ENCODE measurements at places on chromosomes 7 and 10.

DNA sequence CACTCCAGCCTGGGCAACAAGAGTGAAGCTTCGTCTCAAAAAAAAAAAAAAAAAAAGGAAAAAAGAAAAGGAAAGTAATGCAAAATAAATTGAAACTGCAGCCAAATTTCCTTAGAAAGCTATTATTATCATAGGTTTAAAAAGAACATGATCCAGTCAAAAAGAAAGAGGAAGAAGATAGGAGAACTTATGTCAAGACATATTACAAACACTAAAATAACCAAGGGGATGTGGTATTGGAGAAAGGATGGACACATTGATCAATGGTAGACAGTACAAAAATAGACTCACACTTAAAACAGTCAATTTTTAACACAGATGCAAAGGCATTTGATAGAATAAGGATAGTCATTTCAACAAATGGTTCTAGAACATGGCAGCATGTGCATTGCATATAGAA lies 27.3 kb upstream of the PFKP start:
- DNase-seq: no peak

GRCh38 chr10:91797048-91797690 lies 1.1 kb upstream of the TNKS2 start:
- no peak for DNase-seq

DNA sequence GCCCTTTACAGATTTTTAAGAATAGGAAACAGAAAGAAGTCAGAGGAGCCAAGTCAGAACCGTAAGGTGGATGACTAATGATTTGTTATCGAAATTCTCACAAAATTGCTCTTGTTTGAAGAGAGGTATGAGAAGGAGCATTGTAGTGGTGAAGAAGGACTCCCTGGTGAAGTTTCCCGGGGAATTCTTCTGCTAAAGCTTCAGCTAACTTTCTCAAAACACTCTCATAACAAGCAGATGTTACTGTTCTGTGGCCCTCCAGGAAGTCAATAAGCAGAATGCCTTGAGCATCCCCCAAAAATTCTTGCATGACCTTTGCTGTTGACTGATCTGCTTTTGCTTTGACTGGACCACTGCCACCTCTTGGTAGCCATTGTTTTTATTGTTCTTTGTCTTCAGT lies 152.9 kb downstream of the HGF start:
- DNase-seq: no peak

DNA sequence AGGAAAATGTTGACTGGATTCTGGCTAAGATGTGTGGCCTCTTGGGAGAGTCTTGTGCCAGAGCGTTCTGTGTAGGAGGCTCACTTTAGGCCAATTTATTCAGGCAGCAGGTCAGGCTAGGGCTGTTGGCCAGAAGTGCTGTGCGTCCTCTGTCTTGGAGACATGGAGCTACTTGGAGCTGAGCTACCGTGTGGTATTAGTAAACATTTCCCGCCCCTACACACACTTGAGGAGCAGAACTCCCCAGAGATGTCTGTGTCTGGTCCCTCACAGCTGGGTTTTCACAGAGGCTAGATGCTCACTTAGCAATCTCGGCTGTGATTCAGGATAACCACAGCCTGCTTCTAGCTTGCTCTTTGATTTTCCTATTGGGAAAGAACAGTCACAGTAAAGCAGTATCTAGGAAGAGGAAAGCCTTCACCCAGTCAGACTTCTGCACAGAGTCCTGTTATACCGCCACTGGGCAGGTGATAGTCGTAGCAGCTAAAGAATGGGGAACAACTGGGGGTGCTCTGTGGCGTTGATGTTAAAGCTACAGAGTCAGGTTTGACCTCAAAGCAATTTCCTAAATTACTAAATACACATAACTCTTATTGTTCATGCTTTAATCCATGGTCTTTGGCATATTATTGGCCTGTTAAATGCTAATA lies 86.7 kb downstream of the MDFIC start:
- peak; percentile 89 for DNase-seq

GRCh38 chr10:124557648-124558338 lies 96.2 kb downstream of the LHPP start:
- no peak for DNase-seq

GRCh38 chr10:28530751-28531150 lies 2.2 kb upstream of the WAC start:
- no peak for DNase-seq

DNA sequence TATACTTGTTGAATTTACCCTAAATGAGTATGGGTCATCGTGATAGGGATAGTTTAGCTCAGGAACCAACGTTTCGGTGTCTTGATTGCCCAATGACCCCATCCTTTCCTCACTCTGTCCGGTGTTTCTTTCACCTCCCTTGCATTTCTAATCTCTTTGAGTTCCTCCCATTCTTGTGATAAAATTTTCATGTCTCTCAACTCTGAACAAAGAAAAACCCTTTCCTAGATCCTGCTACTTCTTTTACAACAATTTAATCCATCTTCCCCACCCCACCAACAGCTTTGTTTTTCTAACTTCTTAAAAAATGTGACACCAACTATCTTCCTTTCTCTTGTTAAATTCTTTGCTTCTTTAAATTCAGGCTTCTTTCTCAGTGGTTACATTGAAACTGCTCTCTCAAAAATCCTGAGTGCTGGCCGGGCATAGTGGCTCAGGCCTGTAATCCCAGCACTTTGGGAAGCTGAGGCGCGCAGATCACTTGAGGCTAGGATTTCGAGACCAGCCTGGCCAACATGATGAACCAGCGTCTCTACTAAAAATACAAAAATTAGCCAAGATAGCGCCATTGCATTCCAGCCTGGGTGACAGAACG lies 130.3 kb upstream of the MINDY3 start:
- DNase-seq: no peak

- no peak for DNase-seq
These were observed 70.1 kb downstream of the ELFN1 start for GRCh38 chr7:1740214-1740613.

- peak; percentile 34 for DNase-seq
These were observed 760.9 kb upstream of the IGFBP3 start for GRCh38 chr7:46681865-46682503.

- DNase-seq: no peak
These were observed 12.5 kb downstream of the WDR37 start for GRCh38 chr10:1068380-1069361.

DNA sequence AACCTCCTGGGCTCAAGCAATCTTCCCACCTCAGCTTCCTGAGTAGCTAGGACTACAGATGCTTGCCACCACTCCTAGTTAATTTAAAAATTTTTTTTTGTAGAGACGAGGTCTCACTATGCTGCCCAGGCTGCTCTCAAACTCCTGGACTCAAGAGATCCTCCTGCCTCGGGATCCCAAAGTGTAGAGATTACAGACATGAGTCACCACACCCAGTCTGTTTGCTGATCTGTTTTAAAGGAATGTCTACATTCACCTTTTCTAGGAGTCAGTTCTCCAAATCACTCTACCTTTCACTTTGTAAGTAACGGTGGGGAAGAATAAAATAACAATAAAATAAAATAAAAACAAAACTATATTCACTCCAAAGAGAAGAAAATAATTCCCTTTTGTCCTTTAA lies 86.6 kb upstream of the AGBL3 start:
- DNase-seq: no peak

- DNase-seq: no peak
These were observed 379.8 kb downstream of the BBS9 start for GRCh38 chr7:33509206-33509605.

DNA sequence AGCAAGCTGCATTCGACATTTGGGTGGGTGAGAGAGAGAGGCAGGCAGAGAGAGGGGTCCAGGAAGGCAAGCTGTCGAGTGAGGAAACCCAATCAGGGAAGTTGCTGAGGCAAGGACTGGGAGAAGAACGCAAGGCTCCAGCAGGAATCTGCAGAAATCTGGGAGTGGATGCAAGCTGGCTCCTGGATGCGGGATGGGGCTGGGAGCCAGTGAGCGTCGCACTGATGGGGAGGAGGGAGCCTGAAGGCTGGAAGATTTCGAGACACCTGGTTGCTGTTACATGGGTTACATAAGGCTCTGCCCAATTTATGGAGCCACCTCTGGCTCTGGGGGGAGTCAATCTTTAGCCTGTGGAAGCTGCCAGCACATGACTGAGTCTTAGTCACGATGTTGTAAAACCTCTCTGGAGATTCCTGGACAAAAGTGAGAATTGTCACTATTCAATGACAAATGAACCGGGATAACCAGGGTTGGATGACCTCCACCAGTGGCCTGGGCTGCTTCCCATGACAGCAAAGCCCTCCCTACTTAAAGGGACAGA lies 51.1 kb upstream of the ADRB1 start:
- DNase-seq: peak; percentile 51

- DNase-seq: no peak
These were observed 2.1 kb upstream of the XRCC2 start for GRCh38 chr7:152677808-152678670.

- DNase-seq: no peak
These were observed 1.8 kb downstream of the PFKP start for GRCh38 chr10:3068968-3069737.

DNA sequence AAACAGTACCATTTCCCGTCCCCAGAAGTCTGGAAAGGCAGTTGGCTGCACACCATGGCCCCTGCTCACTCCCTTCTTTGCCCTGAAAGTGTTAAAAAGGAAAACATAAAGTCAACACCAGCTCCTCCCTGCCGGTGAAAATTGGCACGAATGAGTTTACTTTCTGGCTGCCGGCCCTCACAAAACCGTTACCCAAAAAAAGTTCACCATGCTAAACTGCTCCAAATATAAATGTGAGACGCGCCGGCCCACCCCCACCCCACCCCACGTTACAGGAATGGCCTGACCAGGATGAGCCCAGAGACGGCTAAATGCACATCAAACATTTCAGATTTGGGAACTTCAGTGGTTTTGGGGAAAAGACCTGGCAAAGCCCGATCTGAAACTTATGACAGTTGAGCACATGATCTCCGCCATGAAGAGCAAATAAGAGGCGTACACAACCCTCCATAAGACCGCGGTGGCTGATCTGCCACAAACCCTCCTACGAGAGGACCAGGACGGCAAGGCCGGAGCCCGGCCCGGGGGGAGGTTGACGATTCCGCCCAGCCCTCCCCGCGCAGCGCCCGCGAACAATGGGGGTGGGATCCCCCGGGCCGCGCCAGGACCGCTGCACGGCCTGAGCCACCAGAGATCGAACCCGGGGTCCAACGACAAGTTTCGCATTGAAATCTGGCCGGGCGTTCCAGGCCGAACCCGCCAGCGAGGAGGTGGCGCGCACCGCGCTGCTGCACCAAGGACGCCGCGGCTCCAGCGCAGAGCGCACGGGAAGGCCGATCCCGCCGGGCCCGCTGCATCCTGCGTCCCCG lies 952 bp downstream of the DIP2C start:
- no peak for DNase-seq

GRCh38 chr7:71312755-71313490 lies 181.0 kb downstream of the GALNT17 start:
- no peak for DNase-seq

GRCh38 chr10:104021246-104021645 lies 54.3 kb downstream of the SLK start:
- DNase-seq: no peak

DNA sequence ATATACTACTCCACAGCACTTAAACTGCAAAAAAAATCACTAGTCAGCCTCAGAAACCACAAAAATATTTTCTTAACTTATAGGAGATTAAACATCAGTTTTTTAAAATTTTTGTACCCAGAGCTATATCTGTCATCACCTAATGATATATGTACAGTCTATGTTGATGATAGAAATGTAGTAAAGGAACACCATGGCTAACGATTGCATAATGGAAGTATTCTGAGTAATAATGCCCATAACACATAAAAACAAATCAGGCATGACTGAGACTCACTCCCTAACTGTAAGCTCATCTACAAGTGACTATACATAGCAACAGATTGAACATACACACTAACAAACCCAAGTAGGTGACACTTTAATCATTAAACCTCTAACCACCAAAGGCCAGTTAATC lies 51.3 kb downstream of the TSPAN12 start:
- DNase-seq: no peak

DNA sequence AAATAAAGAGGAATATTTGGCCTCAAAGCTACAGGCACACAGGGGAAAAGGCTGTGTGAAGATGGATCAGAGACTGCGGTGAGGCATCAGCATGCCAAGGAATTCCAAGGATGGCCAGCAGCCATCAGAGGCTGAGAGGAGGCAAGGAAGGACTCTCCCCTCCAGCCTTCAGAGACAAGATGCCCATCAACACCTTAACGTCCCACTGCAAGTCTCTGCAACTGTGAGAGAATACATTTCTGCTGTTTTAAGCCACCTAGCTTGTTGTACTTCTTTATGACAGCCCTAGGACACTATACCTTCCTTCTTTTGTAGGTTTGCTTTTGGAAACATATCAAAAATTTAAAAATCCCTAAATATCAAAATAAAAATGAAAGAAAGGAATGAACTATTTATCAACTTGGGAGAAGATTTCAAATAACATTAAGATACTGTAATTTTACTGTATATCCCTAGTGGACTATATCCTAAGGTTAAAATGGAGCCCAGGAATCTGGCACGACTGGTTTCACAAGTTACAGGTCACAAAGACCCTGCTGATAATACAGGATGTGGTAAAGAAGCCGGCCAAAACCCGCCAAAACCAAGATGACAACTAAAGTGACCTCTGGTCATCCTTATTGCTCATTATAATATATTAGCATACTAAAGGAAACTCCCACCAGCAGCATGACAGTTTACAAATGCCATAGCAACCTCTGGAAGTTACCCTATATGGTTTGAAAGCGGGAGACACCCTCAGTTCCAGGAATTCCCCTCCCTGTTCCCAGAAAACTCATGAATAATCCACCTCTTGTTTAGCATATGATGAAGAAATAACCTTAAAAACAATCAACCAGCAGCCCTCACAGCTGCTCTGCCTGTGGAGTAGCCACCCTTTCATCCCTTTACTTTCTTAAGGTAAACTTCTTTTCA lies 185.2 kb downstream of the AVL9 start:
- DNase-seq: no peak

DNA sequence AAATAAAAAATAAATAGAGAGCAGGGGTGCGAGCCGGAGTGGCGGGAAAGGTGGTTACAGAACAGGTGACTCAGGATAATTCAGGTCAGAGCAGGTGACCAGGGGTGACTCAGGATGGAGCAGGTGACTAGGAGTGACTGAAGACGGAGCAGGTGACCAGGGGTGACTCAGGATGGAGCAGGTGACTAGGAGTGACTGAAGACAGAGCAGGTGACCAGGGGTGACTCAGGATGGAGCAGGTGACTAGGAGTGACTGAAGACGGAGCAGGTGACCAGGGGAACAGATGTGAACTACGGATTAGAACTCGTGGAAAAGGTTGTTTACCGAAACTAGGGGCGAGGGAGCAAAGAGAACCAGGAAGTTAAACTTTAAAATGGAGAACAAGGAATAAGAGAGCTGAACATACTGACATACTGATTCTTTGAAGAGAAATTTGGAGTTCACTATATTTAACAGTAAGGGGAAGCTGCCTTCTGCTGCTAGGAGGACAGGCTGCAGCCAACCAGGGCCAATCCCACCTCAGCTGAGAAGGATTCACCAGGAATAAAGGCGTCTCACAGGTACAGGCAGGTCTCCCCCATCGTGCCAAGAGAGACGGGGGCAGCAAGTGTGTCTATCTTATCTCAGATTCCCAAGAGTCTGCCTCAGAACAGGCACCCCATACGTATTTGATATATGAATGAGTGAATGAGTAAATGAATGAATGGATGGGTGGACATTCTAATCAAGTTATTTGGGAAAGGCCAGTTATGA lies 101.3 kb downstream of the CPXM2 start:
- DNase-seq: no peak

Data from uterus (tissue), 4 donors.